ENCODE measurements at places on chromosomes 16 and 17.

GRCh38 chr16:62077998-62078397, 41.8 kb upstream of the CDH8 start:
- no peaks in the 10 kb centered on the region for H3K4me1 ChIP-seq
- no peak overlapping the region for H3K4me3 ChIP-seq
- no peak overlapping the region for H3K27ac ChIP-seq
- no peaks in the 10 kb centered on the region for H3K27me3 ChIP-seq
- no peaks in the 10 kb centered on the region for H3K36me3 ChIP-seq
- no peak for DNase-seq

GRCh38 chr17:44200478-44201155, 933 bp upstream of the ATXN7L3 start:
- H3K27me3 ChIP-seq, result no peaks in the 10 kb centered on the region
- peaks cover 37% of the 10 kb centered on the region for H3K4me1 ChIP-seq
- H3K36me3 ChIP-seq, result peaks cover 19% of the 10 kb centered on the region
- H3K4me3 ChIP-seq, result peak overlapping the region; percentile 85
- no peak for DNase-seq

GRCh38 chr17:33944412-33944811, 310.7 kb upstream of the CCL2 start:
- H3K36me3 ChIP-seq, result no peaks in the 10 kb centered on the region
- no peaks in the 10 kb centered on the region for H3K27me3 ChIP-seq
- no peak overlapping the region for H3K27ac ChIP-seq
- H3K4me1 ChIP-seq, result no peaks in the 10 kb centered on the region
- no peak overlapping the region for H3K4me3 ChIP-seq
- no peak for DNase-seq

- H3K4me1 ChIP-seq, result no peaks in the 10 kb centered on the region
- DNase-seq, result no peak
- H3K36me3 ChIP-seq, result no peaks in the 10 kb centered on the region
- H3K27ac ChIP-seq, result no peak overlapping the region
These were observed 75.9 kb downstream of the LMF1 start for GRCh38 chr16:894841-895240.

DNA sequence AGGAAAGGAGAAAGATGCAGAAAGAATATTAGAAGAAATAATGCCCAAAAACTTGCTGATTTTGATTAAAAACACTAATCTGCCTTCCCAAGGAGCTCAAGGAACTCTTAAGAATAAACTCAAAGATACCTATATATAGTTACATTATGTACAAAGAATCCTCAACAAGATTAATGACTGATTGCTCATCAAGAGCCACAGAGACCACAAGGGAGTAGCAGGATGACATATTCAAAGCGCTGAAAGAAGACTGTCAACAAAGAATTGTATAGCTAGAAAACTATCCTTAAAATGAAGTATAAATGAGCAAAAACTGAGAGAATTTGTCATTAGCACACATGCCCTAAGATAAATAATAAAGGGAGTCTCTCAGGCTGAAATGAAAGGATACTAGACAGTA, 6.2 kb downstream of the LPCAT2 start:
- no peak overlapping the region for H3K4me3 ChIP-seq
- H3K27me3 ChIP-seq, result peaks cover 5% of the 10 kb centered on the region
- no peaks in the 10 kb centered on the region for H3K4me1 ChIP-seq

DNA sequence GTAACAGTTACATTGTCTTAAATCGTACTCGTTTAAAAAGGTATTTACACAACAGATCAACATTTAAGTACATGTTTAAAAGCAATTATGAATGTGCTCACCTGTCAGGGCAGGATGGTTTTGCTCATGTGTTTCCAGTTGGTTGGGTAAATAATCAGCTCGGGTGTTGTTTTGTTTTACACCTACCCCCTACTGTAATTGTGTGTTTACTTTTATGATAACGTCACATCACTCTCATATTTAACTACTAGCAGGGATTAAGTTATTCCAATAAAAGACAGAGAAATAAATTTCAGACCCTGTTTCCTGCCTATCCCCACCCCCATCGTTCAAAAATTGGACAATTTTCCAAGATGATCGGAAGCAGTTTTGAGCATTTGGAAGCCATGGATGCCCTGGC, 390.2 kb downstream of the SEC14L1 start:
- peaks cover 3% of the 10 kb centered on the region for H3K36me3 ChIP-seq
- peaks cover 15% of the 10 kb centered on the region for H3K4me1 ChIP-seq
- no peak overlapping the region for H3K4me3 ChIP-seq
- peaks cover 17% of the 10 kb centered on the region for H3K27me3 ChIP-seq
